ENCODE measurements at places on chromosomes 1 and 21. TPM values are rescaled to one million over a fixed set of nuclear protein-coding genes. Genes with fewer than 3 reads are reported as not detected.

Gene OLIG2
- not detected for total RNA-seq

- peak overlapping the region; percentile 69 for H3K4me3 ChIP-seq
- H3K27ac ChIP-seq, result peak overlapping the region; percentile 85
- DNase-seq, result peak; percentile 42
Observed at GRCh38 chr1:16237343-16237830, 404 bp upstream of the CPLANE2 start.

GRCh38 chr1:83641796-83642443, 357.0 kb downstream of the TTLL7 start:
- no peaks in the 10 kb centered on the region for H3K36me3 ChIP-seq
- H3K4me1 ChIP-seq, result peaks cover 20% of the 10 kb centered on the region
- H3K4me3 ChIP-seq, result no peak overlapping the region
- DNase-seq, result peak; percentile 65
- no peaks in the 10 kb centered on the region for H3K27me3 ChIP-seq

DNA sequence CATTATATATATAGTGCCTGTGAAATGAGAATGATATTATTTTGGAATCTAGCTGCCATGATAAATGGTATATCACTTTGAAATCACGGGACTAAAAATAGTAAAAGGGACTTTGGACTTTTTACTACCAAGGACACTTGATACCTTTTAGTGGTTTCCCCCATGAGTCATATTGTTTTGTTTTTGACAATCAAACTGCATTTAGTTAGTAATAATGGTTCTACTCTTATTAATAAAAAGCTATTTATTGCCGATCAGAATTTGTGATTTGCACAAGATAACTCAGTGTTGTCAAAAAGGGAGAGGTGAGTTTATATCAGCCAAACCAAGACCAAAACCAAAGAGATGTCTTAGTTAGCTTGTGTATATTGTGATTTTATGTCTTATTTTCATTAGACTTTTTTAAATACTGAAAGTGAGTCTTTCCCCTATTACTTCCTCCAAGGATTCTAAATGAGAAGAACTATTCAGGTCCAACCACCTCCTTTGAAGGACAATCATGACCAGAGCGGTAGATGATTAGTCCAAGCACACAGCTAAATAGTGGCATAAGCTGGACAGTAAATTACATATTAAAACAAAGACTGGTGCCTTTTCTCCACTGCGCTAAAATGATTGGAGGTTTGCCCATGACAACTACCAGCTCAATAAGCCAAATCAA, 281.7 kb upstream of the ESRRG start:
- H3K36me3 ChIP-seq, result no peaks in the 10 kb centered on the region
- no peaks in the 10 kb centered on the region for H3K27me3 ChIP-seq
- H3K4me3 ChIP-seq, result no peak overlapping the region
- no peaks in the 10 kb centered on the region for H3K4me1 ChIP-seq

Gene ALX3
- not detected for total RNA-seq

DNA sequence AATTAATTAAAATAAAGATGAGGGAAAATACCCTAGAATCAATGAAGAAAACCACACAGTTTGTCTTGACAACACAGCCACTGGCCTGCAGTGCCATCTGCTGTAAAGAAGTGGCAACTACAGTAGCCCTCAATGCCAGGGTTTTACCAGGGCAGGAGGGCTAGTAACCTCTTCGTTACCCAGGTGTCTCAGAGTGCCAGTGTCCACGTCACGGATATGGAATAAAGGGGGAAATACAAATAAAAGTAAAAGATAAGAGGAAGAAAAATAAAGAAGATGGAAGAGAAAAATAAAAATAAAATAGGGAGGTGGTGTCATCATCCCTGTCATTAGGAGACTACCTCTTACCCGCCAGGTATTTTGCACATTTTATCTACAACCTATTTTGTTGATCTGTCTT, 14.2 kb upstream of the SLC44A3 start:
- no peak for DNase-seq
- no peaks in the 10 kb centered on the region for H3K27me3 ChIP-seq
- H3K4me3 ChIP-seq, result no peak overlapping the region
- peaks cover 30% of the 10 kb centered on the region for H3K4me1 ChIP-seq

DNA sequence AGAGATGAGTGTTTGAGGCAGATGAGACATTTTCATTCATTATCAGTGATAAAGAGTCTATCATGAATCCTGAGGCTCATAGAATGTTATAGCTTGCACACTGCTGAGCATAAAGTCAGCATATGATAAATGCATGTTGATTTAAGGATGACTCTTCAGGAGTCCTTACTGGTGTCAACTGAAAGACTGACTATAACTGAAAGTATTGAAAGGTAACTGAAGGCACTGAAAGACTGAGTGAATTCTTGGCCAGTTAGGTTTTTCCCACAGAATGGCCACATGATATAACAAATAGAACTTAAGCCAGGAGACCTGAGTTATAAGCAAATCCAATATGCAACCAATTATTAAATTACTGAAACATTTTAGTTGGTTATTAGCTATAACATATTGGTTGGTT, 69.0 kb upstream of the HSD17B7 start:
- no peaks in the 10 kb centered on the region for H3K4me1 ChIP-seq
- DNase-seq, result no peak

DNA sequence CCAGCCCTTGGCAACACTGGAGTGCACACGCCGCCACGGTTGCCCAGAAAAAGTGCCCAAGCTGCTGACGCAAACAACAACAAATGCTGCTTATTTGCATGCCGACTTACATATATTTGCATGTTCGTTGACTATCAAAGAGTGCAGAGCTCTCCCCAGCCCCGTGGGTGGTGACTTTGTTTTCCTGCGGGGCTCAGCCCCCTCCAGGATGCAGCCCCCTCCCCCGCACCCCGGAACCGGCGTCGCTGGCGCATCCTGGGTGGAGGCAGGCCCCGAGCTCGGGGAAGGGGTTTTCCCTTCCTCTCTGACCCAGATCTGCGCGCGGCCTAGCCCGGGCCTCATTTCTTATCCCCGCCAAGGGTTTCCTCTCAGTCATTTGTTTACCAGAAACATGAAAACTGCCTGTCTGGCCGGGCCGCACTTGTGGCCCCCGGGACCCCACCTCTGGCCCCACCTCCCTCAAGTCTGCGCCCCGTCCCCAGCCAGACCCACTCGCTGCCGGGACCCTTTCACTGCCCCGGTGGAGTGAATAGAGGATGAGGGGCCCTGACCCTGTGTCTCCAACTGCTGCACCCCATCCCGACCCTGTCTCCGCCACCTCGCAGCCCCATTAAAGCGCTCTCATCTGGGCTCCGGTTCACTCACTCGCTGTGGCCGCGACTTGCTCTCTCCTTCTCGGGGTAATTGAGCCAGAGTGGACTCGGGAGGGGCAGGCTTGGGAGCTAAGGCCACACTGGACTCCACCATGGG, 5.5 kb downstream of the TNFRSF25 start:
- H3K27ac ChIP-seq, result no peak overlapping the region
- no peaks in the 10 kb centered on the region for H3K4me1 ChIP-seq
- H3K4me3 ChIP-seq, result peak overlapping the region; percentile 25
- H3K27me3 ChIP-seq, result peaks cover 88% of the 10 kb centered on the region
- H3K36me3 ChIP-seq, result no peaks in the 10 kb centered on the region

Gene IPP
- total RNA-seq, result 15.3 TPM

DNA sequence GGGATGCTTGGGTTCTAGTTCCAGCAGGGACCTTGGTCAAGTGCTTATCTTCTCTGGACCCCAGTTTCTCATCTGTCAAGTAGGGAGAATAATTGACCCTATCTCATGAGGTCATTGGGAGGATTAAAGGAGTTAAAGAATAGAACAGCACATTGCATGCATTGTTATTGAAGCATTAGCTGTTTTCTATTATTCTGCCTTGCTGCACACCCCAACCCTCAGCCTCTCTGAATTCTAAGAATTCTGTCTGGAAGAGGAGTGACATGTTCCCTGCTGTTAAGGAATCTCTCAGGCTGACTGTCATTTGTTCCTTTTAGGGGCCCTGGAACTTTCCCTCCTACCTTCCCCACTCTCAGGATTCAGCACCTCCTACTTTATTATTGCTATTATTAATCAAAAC, 73.9 kb downstream of the NENF start:
- H3K27ac ChIP-seq, result no peak overlapping the region
- DNase-seq, result no peak
- no peaks in the 10 kb centered on the region for H3K4me1 ChIP-seq
- no peaks in the 10 kb centered on the region for H3K36me3 ChIP-seq
